Activated CD8-positive, alpha-beta memory T cell treated with anti-CD3 and anti-CD28 coated beads for 1 hour (primary cell): ENCODE measurements at places on chromosomes 12 and 14.

- no peak for DNase-seq
Observed at GRCh38 chr14:65237023-65237814, 134.9 kb upstream of the MAX start.

GRCh38 chr14:44782775-44783238 lies 178.9 kb downstream of the KLHL28 start:
- DNase-seq, result no peak

- no peak for DNase-seq
Observed at GRCh38 chr12:116384175-116384574, 106.7 kb upstream of the MED13L start.

DNA sequence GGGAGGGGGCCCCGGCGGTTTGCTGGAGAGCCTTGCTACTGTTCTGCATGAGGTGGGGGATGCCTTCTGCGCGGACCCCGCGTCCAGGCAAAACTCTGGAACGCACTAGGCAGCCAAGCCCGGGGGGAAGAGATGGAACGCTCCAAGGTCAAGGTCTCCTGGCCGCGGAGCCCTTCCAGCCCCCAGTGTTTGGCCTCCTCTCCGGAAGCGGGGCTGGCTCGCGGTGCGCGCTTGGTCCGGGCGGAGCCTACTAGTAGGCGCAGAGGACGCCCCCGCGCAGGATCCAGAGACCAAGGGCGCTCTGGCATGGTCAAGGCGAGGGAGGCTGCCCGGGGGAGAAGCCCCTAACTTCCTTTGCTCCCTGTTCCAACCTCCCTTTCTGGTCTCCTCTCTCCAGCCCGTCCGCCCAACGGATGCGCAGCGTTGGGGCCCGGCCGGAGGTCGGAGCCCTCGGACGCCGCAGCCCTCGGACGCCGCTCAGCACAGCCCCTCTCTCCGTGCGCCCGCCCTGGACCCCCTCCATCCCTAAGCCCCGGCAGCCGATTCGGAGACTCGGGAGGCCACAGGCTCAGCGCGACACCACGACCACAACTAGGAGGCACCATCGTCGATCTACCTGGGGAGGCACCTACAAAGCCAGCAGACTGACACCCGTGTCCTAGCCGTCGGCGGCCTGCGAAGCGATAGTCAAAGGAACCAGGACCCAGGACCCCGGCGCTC lies 669 bp upstream of the KCNK13 start:
- no peak for DNase-seq

DNA sequence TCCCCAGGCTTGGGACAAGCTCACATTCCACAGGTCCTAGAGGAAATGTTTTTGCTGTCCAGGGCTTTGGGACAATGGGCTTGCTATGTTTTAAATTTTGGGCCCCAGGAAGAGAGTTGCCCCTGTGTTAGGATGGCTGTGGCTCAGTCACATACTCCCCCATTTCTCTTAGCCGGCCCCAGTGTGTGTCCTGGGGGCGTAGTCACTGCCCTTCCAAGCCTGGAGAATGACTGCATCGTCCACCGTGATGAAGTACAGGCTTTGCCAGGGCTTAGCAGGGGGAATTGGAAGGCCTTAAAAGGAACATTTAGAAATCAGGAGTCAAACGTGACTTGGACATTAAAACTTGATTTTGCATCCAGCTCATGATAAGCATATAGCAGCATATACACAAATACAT lies 293.6 kb downstream of the CACNA1C start:
- no peak for DNase-seq

DNA sequence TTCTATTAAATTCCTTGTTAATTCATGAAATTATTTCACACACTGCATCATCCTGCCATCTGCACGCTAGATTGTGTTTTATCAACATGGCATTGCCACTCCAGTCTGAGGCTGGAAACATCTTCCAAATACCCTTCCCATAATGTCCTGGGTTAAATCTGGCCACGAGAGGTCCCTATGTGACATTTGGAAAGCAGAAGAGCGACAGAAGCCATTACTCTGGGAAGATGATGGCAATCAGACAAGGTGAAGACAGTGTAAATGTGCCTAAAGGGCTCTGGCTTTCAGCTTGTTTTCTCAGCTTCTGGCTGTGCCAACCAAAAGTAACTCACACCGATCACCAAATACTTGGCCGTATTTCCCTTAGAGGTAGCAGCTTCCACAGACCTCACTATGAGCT lies 144.8 kb downstream of the CAPZA3 start:
- DNase-seq, result no peak

GRCh38 chr12:132397152-132397933 lies 68.0 kb upstream of the GALNT9 start:
- DNase-seq, result no peak

- DNase-seq, result no peak
Observed at GRCh38 chr14:102278631-102278935, 26.4 kb downstream of the MOK start.

DNA sequence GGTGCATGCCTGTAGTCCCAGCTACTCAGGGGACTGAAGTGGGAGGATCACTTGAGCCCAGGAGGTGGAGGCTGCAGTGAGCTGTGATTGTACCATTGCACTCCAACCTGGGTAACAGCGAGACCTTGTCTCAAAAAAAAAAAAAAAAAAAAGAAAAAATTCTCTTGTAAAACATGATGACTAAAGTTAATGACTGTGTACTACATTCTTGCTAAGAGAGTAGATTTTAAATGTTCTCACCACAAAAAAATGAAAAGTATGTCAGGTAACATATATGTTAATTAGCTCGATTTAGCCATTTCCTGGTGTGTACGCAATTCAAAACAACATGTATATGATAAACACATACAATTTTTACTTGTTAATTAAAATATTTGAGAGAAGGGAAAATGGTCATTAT lies 480.7 kb upstream of the RGS6 start:
- DNase-seq, result no peak

GRCh38 chr12:109450980-109451379 lies 26.1 kb downstream of the KCTD10 start:
- no peak for DNase-seq

DNA sequence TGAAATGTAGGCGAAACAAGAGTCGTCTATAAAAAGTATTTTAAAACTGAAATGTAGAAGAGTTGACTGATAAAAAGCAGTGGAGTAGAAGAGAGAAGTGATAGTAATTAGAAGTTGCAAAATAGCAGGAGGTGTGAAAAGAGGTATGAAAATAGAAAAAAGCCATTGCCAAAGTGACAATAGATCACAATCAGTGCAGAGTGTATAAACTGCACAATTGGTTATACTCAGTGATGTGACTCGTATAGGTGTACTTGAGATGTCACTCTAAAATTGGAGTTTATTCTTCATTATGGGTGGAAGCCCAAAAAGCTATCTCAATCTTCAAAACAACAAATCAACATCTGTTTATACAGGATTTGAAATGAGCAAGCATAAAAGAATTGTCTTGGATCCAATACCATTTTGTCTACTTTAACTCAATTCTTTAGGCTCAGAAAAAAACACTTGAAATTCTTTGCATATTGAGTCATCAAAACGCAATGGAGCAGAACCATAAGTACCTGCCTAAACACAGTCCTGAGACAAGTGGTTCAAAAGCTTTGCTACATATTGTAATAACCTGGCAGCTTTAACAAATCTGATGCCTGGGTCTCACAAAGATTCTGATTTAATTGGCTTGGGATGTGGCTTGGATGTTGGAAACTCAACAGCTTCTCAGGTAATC lies 8.8 kb downstream of the IKBIP start:
- no peak for DNase-seq
